Vagina (tissue), 2 donors: ENCODE measurements at places on chromosomes 4 and X.
A peak's percentile ranks its signal among the peaks of the same experiment; 100 is the strongest.

- DNase-seq: no peak
These were observed 195.7 kb downstream of the SHROOM3 start for GRCh38 chr4:76630741-76631140.

- no peak for DNase-seq
These were observed 19.7 kb upstream of the ACSL1 start for GRCh38 chr4:184845367-184846021.

- DNase-seq: no peak
These were observed 863 bp upstream of the RAB33A start for GRCh38 chrX:130170752-130171445.

- peak; percentile 92 for DNase-seq
These were observed 430 bp downstream of the HDAC6 start for GRCh38 chrX:48802089-48802904.

GRCh38 chr4:54098375-54098774 lies 1.6 kb upstream of the GSX2 start:
- no peak for DNase-seq

- DNase-seq: peak; percentile 55
These were observed 1.5 kb downstream of the USP51 start for GRCh38 chrX:55488006-55488592.

- DNase-seq: no peak
These were observed 74.0 kb downstream of the CPZ start for GRCh38 chr4:8666581-8666980.

DNA sequence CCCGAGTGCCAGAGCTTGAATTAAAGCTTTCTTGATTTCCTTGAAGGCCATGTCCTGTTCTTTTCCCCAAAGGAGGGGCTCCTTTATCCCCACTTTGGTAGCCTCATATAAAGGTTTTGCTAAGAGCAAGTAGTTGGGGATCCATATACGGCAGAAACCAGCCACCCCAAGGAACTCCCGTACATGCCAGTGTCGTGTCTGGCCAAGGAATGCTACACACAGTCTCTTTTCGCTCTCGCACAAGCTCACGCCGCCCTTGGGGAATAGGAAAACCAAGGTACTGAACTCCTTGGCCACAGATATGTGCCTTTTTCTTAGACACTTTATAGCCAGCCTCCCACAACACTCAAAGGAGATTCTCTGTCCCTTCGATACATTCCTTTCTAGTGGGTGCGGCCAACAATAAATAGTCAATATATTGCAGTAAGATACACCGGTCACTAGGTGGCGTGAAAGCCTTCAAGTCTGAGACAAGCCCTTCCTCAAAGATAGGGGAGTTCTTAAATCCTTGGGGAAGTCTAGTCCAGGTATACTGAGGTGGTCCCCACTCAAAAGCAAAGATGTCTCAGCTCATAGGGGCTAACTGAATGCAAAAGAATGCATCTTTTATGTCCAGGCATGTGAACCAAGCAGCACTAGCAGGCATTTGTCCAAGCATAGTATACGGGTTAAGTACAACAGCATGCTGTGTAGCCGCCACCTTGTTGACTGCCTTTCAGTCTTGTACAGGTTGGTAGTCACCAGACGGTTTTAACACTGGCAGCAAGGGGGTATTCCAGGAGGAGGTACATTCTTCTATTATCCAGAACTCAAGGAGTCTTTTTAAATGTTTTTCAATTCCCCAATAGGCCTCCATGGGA lies 57.8 kb upstream of the XAGE1B start:
- DNase-seq: no peak

- no peak for DNase-seq
These were observed 107.1 kb downstream of the IDS start for GRCh38 chrX:149398027-149398426.

GRCh38 chr4:102610007-102610406 lies 108.8 kb downstream of the NFKB1 start:
- no peak for DNase-seq

GRCh38 chr4:4269331-4269731 lies 20.6 kb downstream of the LYAR start:
- DNase-seq: no peak

DNA sequence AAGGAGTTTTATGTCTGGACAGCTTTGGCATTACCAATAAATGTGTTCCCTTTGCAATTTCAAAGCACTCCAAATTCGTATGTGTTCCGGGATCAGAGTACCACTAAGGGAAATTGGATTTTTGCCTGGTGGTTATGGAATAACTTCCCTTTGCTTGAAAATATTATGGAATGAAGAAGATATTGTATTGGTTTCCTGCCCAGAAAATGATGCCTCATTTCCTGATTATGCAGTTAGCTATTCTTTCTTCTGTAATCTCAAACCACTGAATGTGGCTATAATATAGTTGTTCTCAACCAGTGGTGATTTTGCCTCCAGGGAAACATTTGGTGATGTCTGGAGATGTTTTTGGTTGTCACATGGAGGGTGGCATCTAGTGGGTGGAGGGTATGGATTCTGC lies 142.9 kb downstream of the PCDH7 start:
- DNase-seq: no peak

- DNase-seq: no peak
These were observed 149.1 kb upstream of the USP38 start for GRCh38 chr4:143035661-143036060.

DNA sequence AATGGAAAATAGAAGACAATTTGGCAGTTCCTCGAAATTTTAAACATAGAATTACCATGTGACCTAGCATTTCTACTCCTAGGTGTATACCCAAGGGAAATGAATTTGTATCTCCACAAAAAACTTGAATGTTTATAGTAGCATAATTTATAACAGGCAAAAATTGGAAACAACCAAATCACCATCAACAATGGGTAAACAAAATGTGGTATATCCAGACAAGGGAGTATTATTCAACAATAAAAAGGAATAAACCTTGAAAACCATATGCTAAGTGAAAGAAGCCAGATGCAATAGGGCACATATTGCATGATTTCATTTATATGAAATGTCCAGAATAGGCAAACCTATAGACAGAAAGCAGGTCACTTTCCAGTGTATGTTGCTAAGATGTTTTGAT lies 83.8 kb downstream of the SNX25 start:
- no peak for DNase-seq

- DNase-seq: no peak
These were observed 434.7 kb downstream of the GRIA2 start for GRCh38 chr4:157655096-157655809.

DNA sequence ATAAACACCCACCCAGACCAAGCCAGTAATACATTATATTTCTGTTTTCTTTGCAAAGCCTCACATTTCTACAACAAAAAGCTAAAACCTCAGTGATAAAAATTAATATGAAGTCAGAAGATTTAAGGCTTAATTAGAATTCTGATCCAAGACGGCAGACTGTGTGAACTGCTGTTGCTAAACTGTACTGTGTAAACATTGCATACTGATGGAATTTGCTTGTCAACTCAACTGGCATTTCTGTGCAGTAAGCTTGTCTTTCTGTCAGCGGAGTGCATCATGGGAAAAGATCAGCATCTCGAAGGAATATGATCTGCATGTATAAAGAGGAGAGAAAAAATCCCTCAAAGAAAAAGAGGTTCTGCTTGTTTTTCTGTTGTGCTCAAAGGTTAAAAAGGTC lies 69.4 kb upstream of the SPANXB1 start:
- DNase-seq: no peak

- DNase-seq: no peak
These were observed 9.0 kb upstream of the MAGEC2 start for GRCh38 chrX:142214081-142214480.

DNA sequence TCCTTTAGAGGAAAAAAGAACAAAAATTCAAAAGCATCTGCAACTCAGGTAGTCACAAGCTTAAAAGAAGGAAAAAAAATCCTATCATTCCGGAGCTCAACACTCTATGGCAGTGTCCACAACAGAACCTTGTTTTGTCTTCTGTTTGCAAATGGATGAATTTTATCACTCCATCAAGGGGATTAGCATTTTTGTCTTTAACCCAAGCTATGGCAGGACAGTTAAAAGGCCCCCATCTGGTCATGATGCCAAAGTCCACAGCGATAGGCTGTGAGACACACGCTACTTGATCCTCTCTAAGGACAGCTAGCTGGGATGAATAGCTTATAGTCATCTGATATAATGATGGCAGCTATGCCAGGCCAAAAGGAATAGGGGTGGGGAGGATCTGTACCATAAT lies 16.6 kb downstream of the AMER1 start:
- DNase-seq: peak; percentile 25

DNA sequence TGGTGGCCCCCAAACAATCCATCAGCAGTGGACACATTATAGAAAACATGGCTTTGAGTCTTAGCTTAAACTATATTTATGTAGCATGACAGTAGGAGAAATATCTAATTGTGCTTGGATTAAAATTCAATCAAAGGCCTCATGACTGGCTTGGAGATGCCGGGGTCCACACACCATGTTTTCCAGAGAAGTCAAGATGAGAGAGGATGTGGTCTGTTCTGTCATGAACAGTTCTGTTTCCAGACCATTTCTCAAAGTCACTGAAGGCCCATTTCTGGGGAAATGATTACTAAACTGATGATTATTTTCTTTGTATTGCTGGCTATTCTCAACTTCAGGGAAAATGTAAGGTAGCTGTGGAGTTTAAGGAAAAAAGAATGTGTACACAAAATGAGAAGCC lies 76.3 kb downstream of the C4orf51 start:
- DNase-seq: no peak

- DNase-seq: no peak
These were observed 4.1 kb upstream of the SEC24B start for GRCh38 chr4:109429545-109429944.

DNA sequence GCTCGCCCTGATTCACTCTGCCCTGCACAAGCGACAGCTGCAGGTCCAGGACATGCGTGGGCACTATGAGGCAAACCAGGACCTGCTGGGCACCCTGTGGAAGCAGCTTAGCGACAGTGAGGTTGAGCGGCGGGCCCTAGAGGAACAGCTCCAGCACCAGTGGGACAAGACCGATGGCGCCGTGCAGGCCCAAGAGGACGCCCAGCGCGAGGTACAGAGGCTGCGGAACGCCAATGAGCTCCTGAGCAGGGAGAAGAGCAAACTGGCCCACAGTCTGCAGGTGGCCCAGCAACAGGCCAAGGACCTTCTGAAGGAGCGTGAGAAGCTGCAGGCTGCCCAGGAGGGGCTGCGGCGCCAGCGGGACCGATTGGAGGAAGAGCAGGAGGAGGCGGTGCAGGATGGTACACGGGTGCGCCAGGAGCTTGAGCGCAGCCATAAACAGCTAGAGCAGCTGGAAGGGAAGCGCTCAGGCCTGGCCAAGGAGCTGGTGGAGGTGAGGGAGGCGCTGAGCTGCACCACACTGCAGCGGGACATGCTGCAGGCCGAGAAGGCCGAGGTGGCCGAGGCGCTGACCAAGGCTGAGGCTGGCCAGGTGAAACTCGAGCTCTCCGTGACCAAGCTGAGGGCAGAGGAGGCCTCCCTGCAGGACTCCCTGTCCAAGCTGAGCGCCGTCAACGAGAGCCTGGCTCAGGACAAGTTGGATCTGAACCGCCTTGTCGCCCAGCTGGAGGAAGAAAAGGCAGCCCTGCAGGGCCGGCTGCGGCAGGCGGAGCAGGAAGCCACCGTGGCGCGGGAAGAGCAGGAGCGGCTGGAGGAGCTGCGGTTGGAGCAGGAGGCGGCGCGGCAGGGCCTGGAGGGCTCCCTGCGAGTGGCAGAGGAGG lies 12.8 kb downstream of the SMIM10L2A start:
- no peak for DNase-seq

GRCh38 chrX:63349307-63349706 lies 1.8 kb downstream of the SPIN4 start:
- no peak for DNase-seq

DNA sequence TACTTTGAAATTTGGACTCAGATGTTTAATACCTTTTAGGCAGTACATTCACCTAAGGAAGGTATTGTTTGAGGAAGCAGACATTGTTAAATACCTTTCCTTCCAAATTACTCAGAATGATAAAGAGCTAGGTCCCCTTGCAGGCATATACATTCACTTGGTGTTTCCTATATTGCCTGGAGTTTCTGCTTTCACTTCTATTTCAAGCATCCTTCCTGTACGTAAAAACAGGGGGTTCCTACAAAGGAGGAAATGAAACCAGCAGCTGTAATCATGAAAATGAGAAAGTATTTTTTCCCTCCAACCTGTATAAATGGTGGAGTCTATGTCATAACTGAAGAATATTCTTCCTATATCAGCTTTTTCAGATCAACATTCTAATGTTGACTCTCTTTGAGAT lies 90.4 kb upstream of the RASGEF1B start:
- no peak for DNase-seq

GRCh38 chrX:136028383-136028984 lies 43.2 kb downstream of the SLC9A6 start:
- no peak for DNase-seq

DNA sequence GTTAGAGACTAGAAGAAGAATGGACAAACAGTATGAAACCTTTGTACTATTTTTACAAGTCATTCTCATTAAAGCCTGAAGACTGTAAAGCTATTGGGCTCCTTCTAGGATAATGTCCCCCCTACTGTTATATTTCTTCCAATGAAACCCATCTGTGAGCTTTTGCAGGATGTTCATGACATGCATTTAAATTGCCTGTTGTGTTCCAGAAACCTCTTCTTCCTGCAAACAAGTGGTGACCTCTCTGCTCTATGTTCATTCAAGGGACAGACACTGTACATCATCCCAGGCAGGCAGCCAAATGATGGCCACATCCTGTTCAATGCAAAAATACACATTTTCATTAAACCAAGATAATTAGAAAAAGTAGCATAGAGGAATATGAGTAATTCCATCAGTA lies 128.0 kb downstream of the C4orf33 start:
- DNase-seq: no peak

DNA sequence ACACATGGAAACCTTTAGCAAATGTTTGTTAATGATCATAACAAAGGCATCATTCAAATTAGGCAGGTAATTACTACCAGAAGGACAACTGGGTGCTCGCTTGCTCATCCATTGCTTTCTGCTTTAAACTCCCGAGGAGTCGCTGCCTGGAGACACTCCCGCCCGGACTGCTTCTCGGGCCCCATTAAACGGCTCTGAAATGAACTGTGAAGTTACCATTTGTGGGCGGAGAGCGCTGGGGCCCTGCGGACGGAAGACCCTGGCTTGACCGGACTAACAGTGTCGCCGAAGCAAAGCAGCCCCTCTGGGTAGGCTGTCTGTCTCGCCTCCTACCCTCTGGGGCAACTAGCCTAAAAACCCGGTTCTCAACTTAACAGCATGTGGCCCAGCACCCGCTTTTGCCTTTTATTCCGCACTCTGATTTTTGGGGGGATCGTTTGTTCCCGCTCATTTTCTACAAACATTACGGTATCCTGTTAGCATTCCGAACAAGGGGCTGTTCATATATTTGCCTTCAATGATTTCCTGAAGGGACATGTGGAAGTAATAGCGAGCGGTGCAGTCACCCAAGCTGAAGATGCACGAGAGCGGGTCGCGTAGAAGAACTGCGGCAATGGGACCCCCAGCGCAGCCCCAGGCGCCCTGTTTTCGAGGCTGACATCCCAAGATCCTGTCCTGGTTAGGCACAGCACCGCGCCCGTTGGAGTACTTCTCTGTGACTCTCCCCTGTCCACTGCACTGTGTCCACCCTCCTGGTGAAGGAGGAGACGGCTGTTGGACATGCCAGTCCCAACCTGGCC lies 1.6 kb upstream of the PDGFRA start:
- DNase-seq: peak; percentile 86

DNA sequence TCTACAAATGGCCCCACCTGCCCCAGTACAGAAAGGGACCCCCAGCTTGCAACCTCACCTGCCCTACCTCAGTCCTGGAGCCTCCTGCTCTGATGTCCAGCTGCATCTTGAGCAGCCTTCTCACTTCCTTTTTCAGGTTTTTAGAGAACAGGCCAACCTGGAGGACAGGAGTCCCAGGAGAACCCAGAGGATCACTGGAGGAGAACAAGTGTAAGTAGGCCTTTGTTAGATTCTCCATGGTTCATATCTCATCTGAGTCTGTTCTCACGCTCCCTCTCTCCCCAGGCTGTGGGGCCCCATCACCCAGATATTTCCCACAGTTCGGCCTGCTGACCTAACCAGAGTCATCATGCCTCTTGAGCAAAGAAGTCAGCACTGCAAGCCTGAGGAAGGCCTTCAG lies 3.6 kb downstream of the MAGEA11 start:
- no peak for DNase-seq
